A549 (cell line): ENCODE measurements at places on chromosomes 6 and 20. TPM values are rescaled to one million over a fixed set of nuclear protein-coding genes. Genes with fewer than 3 reads are reported as not detected.

The TUBB1 gene
- polyA plus RNA-seq = 0.03 TPM in 1 of 3 replicates, not detected in the others

The DPPA5 gene
- not detected in 3 replicates for polyA plus RNA-seq

The ARMH2 gene
- not detected in 3 replicates for polyA plus RNA-seq

The SFTA2 gene
- polyA plus RNA-seq = not detected in 3 replicates

The B3GALT4 gene
- polyA plus RNA-seq = 0.24 to 0.41 TPM (median 0.27 TPM) in 3 replicates

The FAM210B gene
- polyA plus RNA-seq = 9.1 to 10.8 TPM (median 9.6 TPM) in 3 replicates

The NCOA3 gene
- 35.8 to 43.4 TPM (median 42.9 TPM) in 3 replicates for polyA plus RNA-seq

The LRRN4 gene
- 0.04 TPM in 2 of 3 replicates, not detected in the other for polyA plus RNA-seq

The TFAP2D gene
- not detected in 3 replicates for polyA plus RNA-seq

The LKAAEAR1 gene
- 0.49 to 0.60 TPM (median 0.56 TPM) in 3 replicates for polyA plus RNA-seq

The TREM2 gene
- not detected in 3 replicates for polyA plus RNA-seq

DNA sequence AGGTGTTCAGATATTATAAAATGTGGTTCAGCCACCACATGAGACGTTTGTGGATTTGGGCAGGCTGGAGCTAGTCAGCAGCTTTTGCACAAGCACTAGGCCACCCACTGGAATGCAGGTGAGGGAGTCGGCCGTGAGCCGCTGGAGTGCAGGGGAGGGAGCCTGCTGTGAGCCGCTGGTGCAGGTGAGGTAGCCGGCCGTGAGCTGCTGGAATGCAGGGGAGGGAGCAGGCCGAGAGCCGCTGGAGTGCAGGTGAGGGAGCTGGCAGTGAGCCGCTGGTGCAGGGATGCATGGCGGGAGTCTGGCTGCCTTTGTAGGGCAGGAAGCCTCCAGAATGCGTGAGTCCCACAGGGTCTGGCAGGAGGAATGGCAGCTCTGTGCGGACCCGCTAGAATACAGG lies 1907.6 kb upstream of the DEFB115 start:
- no peak for DNase-seq

- DNase-seq = no peak
These were observed 315.5 kb downstream of the PRL start for GRCh38 chr6:21981235-21981833.

DNA sequence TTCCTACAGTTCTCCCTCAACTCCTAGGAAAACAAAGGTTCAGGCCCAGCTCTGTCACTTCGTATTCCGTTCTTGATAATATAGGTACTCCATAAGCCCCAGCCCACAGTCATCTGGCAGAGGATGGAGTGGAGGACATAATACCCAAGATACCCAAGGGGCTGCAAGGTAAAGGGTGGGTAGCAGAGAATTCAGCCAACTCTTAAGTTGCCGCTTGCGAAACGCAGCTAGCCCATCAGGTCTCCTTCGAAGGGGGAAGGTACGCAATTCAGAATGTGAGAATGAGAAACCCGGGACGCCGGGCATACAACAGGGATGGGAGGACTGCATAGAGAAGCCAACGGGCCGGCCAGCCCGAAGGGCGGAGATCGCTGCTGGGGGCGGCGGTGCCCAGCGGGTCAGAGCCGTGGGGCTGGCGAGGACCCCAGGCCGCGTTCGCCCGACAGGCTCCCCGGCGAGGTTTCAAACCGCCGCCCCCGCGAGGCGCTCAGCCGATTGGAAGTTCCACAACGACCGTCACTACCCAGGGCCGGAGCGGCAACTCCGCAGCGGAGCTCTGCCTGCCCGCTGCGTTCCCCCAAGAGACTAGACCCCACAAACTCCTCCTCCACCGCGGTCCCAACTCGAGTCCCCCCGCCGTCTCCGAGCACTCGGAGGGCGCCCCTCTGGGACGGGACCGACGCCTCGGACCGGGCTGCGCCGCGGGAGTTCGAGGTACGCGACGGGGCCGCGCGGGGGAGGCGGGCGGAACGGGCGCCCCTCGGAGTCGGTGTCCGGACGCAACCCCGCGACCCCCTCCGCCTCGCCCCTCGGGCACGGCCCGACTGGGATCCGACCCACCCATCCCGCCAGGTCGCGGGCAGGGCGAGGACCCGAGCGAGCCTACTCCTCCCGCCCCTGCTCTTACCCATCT lies 911 bp downstream of the CDK19 start:
- peak; percentile 29 for DNase-seq

GRCh38 chr6:93799226-93799625 lies 379.9 kb upstream of the EPHA7 start:
- no peak for DNase-seq

DNA sequence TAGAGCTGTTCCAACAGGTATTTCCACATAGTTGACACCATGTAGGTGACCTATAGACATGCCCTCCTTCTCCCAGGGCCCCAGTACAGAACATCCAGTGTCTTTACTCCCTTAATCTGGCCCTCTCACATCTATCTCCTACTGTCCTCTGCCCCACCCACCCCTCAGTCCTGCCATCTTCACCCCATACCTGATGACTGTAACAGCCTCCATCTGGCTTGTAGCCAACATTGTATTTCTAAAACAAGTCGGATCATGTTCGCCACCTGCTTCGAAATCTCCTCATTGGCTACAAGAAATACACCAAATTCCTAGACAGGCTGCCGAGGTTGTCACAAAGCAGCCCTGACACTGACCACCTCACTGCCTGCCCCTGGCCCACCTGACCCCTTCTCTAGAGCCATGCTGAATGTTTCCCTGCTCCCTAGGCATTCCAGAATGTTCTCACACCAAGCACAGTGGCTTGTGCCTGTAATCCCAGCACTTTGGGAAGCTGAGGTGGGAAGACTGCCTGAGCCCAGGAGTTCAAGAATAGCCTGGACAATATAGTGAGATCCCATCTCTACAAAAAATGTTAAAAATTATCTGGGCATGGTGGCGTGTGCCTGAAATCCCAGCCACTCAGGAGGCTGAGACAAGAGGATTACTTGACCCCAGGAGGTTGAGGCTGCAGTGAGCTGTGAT lies 6.0 kb downstream of the ZC3H12D start:
- DNase-seq = no peak

DNA sequence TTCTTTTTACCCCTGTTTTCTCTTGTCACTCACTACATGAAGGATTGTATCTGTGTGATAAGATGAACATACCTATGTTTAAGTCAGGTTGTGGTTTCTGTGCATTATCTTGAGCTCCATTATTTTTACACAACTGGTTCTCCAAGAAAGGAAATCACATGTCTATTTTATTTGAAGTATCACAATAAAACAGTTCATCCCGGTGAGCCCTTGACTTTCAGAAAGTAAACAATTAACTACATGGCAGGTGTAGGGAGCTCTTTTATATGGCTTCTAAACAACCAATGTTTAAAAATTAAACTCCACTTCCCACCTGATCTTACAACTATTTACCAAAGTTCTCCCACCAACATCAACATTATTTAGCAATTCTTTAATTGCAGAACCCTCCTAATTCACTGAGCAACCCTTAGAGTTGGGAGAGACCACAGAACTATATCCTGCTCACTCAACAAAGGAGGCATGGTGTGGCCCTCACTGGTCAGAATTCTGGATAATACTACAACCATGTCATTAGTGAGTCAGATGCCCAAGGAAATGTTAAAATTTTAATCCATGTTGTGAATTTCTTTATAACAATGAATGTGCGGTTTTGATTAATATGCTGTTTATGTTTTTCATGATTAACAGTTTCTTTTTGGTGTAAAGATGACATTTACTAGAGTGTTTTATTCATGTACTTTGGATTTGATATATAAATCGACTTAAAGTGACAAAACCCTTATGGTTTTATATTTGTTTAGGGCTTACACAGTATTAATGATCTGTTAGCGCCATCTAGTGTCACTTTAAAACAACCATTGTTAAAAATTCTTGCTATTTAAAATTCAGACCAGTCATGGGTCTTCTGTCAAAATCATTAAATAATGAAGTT lies 50.0 kb upstream of the SCGN start:
- peak; percentile 28 for DNase-seq

GRCh38 chr6:1592852-1593251 lies 16.9 kb upstream of the FOXC1 start:
- no peak for DNase-seq

- DNase-seq = no peak
These were observed 105.2 kb upstream of the MAN1A1 start for GRCh38 chr6:119454714-119455113.

DNA sequence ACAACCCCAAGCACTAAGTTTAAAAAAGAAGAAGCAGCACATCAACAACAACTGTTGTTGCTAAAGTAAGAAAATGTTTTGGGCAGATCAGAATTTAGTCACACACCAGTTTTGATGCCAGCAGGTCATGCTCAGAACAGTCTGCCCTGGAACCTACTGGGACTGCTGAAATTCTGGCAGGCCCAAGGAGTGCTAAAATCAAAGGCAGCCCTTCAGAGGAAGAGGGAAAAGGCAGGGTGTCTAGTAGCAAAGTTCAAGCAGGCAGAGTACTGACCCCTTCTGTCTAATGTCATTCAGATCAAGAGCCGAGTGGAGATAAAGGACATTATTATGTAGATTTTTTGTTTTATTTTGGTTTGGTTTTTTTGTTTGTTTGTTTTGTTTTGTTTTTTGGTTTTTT lies 96.6 kb upstream of the LOC128125822 start:
- DNase-seq = no peak

DNA sequence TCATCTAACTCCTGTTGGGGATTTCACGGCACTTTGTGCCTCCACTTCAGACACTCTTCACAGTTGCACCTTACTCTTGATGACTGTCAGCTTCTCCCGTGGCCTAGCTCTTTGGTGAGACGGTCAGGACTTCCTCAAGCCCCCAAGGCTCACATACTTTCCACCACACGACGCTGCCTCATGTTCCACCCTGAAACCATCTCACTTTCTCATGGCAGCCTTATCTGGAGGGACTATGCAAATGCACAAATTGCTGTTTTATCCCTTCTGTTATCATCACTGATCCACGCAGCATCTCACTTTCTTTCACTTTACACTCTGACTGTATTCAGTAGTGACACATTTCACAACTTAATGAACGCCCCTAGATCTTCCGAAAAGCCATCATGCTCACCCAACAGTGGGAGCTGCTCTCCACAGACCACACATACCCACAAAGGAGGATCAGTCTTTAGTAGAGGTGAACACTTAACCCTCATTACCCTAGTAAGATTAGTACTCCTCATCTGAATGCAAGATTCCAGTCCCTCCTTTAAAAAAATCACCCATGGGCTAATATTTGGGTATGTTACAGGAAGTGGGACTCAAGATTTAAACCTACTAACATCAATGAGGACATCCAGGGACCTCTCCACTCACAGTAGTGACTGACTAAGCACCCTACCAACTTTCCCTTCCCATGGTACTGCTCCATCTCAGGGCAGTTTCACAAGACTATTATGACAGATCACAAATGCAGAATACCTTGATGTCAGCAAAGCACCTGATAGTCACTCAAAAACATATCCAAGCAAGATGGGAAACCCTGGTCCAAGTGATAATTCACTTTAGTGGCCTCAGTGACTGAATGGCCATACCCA lies 35.4 kb downstream of the FYN start:
- no peak for DNase-seq

DNA sequence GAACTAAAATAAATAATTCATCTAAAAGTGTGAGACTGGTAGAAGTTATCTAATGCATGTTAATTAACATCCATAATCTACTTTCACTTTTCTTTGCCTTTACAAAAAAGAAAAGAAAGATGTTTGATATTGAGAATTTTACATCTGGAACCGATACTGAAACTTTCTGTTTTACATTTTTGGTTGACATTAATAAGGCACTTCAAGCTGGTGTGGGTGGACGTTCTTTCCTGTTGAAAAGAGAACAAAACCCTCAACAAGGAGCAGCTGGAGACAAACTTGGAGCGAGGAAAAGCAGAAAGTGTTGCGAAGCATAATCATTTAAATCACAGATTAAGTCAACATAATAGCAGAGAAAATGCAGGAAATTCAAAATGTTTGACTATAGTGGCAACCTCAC lies 575.2 kb upstream of the ADGRB3 start:
- DNase-seq = no peak

DNA sequence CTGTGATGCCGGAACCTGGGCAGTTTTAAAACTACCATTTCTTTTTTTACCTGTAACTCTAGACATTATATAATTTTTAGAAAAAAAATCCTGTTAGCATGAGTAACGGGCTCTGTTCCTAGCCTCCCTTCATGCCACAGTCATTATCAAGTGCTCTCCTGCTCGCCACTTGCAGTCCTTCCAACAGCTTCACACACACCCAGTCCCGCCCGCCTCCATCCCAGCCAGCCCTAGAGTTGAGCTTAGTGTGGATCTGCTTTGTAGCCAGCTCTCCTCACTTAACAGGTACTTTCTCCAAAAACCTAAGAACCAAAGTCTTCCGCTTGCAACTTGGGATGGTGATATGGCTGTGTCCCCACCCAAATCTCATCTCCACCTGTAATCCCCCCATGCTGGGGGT lies 51.5 kb downstream of the EZR start:
- DNase-seq = no peak

DNA sequence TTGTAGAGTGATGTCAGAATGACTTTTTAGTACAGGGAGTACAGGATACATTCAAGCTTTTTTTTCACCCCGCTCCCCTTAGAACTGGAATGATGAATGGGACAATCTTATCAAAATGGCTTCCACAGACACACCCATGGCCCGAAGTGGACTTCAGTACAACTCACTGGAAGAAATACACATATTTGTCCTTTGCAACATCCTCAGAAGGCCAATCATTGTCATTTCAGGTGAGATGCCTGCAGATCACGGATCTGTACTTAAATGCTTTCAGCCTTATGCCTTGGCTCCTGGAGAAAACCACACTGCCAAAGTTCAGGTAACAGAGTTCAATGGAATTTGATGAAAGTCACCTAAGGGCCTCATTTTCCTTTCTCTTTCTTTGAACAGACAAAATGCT lies 8.5 kb downstream of the TNFAIP3 start:
- no peak for DNase-seq

DNA sequence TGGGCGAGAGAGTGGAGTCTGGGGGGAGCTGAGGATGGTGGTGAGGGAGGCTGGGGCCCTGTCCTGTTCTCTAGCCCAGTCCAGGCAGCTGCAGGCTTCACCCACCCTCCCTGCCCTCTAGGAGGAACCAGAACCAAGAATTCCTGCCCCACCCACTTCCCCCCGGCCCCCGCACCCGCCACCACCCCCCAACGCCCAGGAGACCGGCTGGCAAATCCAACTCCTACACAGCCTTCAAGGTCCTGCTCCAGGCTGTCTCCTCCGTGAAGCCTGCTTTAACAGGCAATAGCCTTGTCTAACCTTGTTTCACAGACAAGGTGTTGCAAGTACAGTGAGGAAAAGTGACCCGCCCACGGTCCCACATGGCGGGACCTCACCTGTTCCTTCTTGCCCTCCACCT lies 2.4 kb downstream of the SPDEF start:
- no peak for DNase-seq

DNA sequence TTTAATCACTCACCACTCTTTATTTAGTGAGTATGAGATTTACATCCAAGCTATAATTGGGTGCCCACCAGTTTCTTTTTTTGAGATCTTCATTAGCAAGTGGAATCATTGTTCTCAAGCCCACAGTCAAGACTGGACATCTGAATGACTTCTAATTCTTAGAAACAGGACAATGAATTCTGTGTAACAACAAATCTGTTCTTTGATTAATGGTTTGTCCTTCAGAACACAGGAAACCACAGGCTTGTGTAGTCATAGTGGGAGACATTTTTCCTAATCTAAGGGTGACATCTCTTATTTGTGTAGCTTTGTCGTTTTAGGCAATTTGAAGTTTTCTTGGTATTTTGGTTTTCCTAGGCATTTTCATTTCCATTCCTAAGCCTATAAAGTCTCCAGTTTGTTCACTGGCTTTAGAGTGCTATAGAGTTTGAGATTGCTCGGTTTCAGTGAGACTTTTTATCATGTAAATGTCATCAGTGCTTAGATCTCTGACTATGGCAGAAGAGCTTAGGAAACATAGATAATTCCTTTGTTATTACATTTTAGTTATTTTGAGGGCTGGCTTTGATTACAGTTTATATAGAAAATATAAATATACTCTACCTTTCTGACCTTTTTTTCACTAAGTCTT lies 903.9 kb upstream of the MAP3K7 start:
- DNase-seq = no peak

GRCh38 chr20:37516811-37517750 lies 4.0 kb upstream of the NNAT start:
- DNase-seq = no peak
